ENCODE measurements at places on chromosomes 5 and 9. TPM values are rescaled to one million over a fixed set of nuclear protein-coding genes. Genes with fewer than 3 reads are reported as not detected.
A peak's percentile ranks its signal among the peaks of the same experiment; 100 is the strongest.

DNA sequence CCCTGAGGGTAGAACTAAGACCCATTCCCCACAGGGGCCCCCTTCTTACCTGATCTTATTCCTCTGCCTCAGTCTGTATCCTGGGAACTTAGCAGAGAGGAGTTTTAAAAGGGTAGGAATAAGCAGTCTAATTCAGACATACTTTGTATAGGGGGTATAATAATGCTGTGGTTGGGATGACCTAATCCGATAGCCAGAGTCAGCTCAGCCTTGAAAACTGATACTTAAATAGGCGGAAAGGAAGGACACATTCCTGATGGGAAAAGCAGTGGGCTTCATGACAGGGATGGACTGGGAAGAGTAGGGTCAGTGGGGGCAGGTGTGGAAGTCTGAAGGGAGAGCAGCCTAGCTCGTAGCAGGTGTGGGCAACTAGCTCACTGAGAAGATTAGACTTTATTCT lies 52.2 kb upstream of the TESK1 start:
- DNase-seq, result no peak

DNA sequence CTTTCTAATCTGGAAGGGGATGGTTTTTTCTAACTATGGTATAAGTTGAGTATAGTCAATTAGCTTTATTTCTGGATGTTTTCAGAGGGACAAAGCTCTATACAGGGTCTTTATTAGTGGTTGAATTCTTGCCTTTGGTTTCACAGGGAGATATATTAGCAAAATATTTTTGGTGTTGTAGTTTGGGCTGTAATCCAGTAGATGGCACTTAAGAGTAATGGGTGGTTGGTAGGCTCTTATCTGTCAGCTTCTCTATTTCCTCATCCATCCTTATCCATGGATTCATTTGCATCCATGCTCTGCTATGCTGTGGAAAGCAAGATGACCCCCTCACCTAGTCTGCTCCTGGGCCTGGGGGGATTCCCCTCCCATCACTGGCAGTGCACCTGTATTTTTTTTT lies 363.6 kb upstream of the CYLC2 start:
- DNase-seq, result no peak

DNA sequence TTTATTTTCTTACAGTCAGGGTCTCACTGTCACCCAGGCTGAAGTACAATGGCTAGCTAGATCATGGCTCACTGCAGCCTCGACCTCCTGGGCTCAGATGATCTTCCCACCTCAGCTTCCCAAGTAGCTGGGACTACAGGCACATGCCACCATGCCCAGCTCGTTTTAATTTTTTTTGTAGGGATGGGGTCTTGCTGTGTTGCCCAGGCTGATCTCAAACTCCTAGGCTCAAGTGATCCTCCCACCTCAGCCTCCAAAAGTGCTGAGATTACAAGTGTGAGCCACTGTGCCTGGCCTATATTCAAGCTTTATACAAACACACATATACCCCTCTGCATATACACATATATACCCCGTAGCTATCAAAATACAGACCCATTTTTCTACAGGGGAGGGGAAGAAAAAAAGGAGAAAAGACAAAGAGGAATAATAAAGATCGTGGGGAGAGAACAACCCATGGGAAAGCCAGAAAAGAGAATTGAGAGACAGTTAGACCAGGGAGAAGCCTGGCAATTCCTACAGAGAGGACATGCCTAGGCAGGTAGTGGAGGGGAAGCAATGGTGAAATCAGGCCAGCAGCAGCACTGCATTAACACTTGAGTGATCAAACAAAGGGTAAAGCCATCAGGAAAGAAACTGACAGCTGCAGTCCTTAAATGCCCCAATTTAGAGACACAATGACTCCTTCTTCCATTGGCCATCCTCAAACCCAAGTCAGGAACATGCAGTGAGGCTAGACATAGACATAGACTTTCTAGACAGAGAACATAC lies 102.7 kb downstream of the EFNA5 start:
- DNase-seq, result no peak

- DNase-seq, result peak; percentile 12
Observed at GRCh38 chr9:77454663-77455062, 193.5 kb downstream of the GNA14 start.

- peak; percentile 35 for DNase-seq
Observed at GRCh38 chr5:14143841-14144585, 871 bp downstream of the TRIO start.

DNA sequence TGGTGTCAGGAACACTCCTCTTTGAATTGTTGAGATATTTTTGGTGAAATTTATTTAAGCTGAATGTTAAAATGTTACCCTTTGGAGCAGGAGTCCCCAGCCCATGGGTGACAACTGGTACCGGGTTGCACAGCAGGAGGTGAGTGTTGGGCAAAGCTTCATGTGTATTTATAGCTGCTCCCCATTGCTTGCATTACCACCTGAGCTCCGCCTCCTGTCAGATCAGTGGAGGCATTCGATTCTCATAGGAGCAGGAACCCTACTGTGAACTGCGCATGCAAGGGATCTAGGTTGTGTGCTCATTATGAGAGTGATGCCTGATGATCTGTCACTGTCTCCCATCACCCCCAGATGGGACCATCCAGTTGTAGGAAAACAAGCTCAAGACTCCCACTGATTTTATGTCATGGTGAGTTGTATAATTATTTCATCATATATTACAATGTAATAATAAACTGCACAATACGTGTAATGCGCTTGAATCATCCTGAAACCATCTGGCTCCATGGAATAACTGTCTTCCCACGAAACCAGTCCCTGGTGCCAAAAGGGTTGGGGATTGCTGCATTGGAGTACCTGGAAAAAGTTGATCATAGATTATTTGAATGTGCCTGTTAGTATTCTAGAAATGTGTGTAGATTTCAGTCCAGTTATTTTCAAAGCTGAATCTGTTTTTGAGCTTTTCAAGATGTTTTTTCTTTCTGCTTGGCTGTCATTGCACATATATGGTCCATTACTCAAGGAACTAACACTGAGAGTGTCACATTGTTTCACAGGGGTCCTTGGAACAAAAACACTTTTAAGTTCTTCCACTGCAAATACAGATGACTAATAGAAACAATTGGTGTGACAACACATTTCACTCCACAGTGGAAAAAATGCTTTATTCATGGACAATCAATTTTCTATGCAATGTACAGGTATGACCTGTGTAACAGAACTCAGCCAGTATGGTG lies 104.6 kb upstream of the TNFAIP8 start:
- DNase-seq, result no peak

The CCDC152 gene
- total RNA-seq, result 0.60 TPM

DNA sequence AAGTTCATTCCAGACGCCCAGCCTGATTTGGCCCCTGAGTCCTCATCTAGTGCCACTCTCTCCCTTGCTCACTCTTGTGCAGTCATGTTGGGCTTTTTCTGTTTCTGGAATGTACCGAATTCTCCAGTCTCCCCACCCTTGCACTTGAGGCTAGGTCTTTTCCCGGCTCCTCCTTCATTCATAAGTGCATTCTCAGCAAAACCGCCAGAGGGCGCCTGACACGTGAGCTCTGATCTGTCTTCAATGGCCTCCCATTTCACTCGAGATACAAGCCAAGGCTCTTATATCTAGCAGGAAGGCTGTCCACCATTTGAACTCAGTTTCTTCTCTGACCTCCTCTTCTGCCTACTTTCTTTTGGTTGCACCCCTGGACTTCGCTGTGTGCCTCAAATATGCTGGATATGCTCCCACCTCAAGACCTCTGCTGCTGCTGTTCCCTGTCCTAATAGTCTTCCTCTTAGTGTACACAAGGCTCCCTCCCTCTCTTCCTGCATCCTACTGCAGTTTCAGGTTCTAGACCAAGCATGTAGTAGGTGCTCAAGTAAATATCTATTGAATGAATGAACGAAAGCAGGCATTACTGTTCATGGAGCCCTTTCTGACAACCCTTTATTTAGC lies 568.1 kb upstream of the WWC1 start:
- peak; percentile 76 for DNase-seq

The RGS7BP gene
- not detected for total RNA-seq

DNA sequence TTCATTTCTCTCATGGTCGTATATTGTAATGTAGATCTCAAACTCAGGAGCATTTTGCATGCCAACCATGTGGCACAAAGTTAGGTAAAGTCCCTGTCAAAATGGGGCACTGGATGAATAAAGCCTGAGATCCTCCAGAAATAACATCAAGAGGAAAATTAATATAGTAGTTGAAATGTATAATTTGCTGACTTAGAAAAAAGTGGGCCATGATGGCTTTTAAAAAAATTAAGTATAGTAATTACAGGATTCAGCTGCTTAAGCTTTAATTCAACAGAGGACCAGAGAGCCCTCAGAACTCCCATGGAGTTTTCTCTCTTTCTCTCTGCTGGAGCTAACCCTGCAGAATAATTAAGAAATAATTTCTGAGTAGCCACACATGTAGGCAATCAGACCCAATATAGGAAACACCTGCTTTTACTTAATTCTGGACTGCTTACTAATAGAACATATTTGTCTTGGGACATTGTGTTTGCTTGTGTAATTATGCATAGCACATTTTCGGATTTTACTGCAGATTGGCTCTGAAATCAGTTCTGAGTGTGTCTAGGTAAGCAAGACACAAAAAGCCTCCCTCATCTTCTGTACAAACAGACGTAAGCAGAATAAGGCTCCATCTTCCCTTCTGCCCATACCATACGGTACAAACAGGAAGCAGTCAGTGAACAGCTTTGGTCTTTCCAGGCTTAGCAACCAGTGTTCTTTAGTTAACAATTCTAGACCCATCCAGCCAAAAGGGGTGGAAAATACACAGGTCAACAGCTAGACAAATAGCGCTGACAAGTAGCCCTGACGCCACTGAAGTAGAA lies 26.5 kb upstream of the PCSK1 start:
- DNase-seq, result no peak

GRCh38 chr5:159884917-159885620 lies 31.2 kb upstream of the ADRA1B start:
- DNase-seq, result no peak

GRCh38 chr5:170971-171800 lies 20.1 kb upstream of the LRRC14B start:
- DNase-seq, result no peak

The C9orf153 gene
- total RNA-seq, result 0.48 TPM

DNA sequence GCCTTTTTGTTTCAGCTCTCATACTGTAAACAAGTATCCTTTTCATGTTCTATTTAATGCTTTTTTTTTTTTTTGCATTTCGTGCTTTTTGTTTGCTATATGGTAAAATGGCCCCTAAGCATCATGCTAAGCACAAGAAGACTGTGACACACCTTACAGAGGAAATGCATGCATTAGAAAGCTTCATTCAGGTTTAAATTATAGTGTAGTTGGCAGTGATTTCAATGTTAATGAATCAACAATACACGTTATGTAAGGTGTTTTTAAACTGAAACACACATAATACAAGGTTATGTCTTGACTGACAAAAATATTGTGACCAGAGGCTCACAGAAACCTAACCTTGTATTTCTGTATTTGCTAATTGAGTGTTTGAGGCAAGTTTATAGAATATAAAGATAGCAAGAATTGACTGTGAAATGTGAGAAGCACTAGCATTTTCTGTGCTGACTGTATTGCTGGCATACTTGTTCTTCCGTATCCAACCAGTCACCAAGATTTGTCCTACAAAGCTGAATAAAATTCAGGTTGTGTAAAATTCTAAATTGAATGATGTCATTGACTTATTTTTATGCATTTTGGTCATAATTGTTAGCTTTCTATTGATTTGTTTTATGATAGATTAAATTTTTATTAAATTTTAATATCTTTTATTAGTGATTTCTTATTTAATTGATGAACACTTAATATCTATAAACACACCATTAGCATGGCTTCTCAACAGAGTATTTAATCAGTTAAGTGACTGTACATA lies 4.1 kb downstream of the CFAP95 start:
- no peak for DNase-seq

DNA sequence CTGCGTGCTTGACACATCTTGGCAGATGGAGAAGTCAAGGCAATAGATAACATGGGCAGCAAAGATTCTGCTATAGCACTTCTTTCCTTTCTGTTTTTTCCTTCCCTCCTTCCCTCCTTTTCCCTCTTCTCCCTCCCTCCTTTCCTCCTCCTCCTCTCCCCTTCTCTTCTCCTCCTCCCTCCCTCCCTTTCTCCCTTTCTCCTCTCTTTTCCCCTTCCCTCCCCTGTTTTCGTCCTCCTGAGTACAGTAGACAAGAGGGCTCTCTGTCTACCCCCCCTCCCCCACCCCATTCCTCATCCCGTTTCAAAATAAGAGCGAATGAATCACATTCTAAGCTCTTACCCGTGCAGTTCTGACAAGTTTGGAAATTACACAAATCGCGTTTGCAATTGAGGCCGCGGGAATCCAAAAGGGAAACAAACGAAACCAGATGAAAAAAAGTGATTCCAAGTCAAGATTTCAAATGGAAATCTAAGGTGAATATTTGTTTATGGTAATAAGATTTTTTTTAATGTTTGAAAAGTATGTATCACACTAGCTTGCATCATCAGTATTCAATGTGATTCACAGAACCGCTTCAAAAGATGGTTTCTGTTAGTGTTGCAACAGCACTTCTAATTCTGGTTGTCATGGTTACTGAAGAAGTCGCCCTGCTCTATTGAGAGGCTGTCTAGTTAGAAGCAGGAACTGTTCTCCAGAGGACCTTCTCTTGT lies 1.3 kb downstream of the NIM1K start:
- DNase-seq, result peak; percentile 87

The IL5 gene
- not detected for total RNA-seq
